ENCODE measurements at places on chromosomes 13 and 19. TPM values are rescaled to one million over a fixed set of nuclear protein-coding genes. Genes with fewer than 3 reads are reported as not detected.

The OR10H1 gene
- not detected for total RNA-seq

The KCNRG gene
- 5.9 TPM for total RNA-seq

The ZFP28 gene
- 5.8 TPM for total RNA-seq

DNA sequence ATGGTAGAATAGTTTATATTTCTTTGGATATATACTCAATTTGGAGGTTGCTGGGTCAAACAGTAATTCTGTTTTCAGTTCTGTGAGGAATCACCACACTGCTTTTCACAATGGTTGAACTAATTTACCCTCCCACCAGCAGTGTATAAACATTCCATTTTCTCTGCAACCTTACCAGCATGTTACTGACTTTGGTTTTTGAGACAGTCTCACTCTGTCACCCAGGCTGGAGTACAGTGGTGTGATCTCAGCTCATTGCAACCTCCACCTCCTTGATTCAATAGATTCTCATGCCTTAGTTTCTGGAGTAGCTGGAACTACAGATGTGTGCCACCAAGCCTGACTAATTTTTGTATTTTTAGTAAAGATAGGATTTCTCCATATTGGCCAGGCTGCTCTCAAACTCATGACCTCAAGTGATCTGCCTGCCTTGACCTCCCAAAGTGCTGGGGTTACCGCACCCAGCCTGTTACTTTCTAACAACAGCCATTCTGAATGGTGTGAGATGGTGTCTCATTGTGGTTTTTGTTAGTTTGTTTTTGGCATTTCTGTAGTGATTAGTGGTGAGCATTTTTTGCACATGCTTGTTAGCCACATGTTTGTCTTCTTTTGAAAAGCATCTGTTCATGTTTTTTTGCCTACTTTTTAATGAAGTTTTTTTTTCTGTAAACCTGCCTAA lies 12.5 kb downstream of the ZNF714 start:
- DNase-seq: no peak

GRCh38 chr13:111262715-111263114 lies 57.7 kb upstream of the TEX29 start:
- no peak for DNase-seq

DNA sequence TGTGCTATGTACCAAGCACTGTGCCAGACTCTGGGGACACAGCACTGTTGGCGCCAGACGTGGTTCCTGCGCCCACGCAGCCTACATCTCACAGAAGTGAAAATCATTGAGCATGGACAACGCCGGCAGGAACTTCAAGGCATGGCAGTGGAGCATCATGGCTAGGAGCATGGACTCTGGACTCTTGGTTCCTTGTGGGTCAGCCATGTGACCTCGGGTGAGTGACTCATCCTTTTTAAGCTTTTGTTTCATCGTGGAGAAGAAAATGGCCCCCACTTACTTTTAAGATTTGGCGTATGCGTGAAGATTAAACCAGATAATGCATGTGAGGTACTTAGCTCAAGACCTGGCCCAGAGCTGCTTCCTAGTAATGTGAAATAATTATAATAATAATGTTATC lies 988.5 kb downstream of the UQCRFS1 start:
- DNase-seq: no peak

DNA sequence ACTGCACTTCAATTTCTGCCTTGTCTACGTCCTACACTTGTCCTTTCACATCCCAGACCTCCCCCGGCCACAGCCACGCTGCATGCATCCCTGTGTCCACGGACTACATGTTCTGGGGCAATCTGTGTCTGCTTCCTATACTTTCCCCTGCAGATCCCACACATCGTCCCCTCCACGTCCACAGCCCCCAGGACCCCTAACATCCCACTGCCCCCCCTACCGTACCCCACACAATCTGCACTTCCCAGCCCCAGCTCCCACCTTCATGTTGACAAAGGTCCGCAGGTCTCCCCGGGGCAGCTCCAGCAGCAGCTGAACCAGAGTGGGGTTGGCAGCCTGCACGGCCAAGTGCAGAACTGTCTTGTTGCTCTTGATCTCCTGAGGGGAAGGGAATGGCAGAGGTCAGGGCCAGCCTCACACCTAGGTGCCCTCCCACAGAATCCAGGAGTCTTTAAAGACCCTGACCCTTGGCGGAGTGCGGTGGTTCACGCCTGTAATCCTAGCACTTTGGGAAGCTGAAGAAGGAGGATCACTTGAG lies 10.2 kb downstream of the NFKBID start:
- DNase-seq: no peak

GRCh38 chr13:78341032-78341431 lies 262.3 kb downstream of the POU4F1 start:
- DNase-seq: no peak

DNA sequence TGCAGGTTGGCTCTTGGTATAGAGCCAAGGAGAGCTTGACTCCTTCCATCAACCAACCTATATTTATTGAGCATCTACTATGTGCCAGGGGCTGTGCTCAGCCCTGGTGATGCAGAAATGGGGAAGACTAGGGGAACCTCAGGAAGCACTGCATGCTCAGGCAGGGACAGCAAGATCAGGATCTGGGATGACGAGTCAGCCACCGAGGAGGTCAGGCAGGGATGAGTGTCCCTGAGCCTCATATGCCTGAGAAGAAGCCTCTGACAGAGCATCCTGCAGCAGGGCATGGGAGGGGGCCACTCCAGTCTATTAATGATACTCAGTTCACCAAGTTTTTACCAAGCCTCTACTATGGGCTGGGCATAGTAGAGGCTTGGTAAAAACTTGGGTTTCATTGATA lies 158.1 kb downstream of the KATNAL1 start:
- no peak for DNase-seq

- DNase-seq: no peak
These were observed 304.1 kb downstream of the FGF14 start for GRCh38 chr13:102097708-102098107.

DNA sequence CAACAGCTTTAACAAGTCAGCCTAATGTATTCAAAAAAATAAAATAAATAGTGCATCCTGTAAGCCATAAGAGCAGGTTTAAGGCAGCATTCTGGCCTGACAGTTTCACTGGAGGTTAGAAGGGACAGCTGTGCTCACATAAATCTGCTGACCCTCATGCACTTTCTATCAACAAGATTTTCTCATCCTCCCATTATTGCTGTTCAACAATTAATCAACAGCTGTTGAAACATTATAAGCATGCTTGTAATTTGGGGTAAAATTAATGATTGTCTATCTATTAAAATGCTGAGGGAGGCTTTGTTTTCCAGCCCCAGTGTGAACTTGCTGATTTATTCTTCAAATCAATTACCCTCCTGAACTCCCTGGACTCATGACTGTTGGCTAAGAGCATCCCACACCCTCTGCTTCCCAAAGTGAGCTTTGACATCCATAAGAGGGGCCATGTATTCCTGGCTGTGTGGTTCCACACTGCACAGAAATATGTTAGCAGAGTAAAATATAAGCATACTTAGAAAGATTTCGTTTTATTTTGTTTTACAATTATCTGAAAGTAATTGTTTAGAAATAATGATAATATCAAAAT lies 492.4 kb downstream of the EFNB2 start:
- no peak for DNase-seq

DNA sequence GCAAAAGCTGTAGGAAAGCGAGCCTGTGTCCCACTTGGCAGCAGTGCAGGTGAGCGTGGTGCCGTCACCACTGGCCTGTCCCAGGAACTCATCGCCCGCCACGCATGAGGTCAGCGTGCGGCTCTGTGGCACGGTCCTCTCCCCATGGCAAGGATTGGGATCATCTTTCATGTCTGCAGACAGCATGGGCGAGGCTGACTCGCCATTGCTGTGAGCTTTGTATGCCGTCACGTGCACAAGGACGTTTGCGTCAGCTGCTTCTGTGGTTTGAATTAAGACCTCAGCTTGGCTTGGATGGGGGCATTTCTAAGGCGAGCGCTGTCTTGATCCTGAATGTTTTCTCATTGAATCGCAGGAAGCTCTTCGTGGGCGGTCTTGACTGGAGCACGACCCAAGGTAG lies 9.8 kb downstream of the DAZAP1 start:
- DNase-seq: no peak

Data from lung microvascular endothelial cell (primary cell).